Myocyte (in vitro differentiated cells): ENCODE measurements at places on chromosomes 1 and 21. TPM values are rescaled to one million over a fixed set of nuclear protein-coding genes. Genes with fewer than 3 reads are reported as not detected.

DNA sequence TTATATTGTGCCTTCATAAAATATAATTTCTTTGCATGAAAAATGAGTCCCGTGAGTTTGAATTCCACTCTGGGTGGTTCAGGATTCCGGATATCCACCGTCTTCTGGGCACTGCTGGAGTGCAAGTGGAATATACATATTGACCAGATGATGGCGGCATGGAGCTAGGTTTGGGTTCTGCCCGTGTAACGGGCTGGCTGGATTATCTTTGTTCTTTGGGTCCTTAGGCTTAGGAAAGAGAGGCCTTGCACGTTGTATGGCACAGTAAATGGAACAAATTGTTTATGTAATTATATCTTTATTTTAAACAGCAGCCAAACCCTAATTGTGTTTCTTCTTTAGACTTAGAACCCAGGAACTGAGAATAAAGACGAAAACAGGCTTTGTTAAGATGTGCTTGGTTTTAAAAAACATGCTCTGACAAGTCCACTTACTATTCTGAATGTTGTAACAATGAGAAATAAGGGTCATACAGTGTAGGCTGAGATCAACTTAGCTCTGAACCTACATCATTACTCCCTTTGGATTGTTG is 13.5 kb upstream of the ACBD6 start:
- DNase-seq, result peak; percentile 90

DNA sequence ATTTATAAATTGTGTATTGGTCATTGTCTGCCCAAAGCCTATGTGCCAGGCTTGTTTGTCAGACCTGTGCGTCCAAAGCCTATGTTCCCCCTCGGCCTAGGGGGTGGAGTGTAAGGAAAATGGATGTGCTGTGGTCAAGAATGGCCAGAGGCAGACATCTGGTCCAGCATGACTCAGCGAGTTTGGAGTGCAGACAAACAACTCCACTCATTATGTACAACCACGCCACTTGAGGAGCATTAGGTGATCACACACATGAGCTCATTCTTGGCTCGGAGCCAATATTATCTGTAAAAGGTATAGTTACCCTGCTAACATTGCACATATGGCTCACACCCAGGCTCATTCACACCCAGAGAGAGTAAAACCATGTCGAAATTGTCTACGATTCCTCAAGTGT is 1047.6 kb upstream of the ADGRL4 start:
- DNase-seq, result peak; percentile 14

- DNase-seq, result no peak
Measured at GRCh38 chr21:35384375-35384774, 335.3 kb upstream of the RUNX1 start.

GRCh38 chr21:45176141-45176540 is 101.8 kb downstream of the ADARB1 start:
- no peak for DNase-seq

GRCh38 chr1:59452026-59452425 is 155.1 kb downstream of the FGGY start:
- no peak for DNase-seq

DNA sequence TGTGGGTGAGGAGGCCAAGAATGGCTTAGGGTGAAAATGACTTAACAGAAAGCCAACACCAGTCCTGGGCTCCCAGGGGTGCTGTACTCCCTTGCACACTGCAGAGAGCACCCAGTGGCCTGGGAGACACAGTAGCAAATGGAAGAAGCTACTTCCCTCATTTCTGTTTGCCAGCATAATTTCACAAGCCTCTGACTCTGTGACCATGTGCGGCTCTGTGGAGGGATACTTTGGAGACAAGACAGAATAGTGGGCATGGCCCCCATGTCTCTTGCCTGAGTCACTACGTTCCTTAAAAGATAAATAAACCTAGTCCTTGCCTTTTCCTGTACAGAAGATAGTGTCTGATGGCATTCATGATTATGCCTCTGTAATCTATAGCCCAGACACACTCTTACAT is 38.1 kb downstream of the TRIM62 start:
- DNase-seq, result no peak

GRCh38 chr1:225879521-225880221 is 2.5 kb downstream of the TMEM63A start:
- DNase-seq, result no peak

IL22RA1 gene
- total RNA-seq, result not detected in 2 replicates

GRCh38 chr1:98709906-98710305 is 48.4 kb downstream of the SNX7 start:
- no peak for DNase-seq

- no peak for DNase-seq
Measured at GRCh38 chr1:61642475-61643232, 82.3 kb downstream of the TM2D1 start.

GRCh38 chr1:119081267-119081666 is 59.2 kb downstream of the WARS2 start:
- no peak for DNase-seq

DNA sequence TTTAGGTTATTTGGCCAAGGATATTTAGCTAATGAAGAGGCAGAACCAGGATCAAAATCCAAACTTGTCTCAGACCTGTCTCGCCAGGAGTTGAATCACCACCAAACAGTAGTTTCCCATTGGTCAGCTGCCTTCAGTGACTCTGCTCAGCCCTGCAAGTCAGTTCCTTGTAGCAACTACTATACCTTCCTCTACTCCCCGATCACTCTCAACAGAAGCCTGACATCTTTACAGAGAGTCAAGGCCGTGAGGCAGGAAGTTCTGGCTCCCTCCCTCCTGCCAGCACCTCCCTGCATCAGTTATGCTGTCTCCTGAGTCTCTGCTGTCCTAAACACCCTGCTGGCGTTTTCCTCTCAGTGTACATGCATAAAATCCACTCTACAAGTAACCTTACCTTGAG is 13.2 kb downstream of the PSMD4 start:
- no peak for DNase-seq

DNA sequence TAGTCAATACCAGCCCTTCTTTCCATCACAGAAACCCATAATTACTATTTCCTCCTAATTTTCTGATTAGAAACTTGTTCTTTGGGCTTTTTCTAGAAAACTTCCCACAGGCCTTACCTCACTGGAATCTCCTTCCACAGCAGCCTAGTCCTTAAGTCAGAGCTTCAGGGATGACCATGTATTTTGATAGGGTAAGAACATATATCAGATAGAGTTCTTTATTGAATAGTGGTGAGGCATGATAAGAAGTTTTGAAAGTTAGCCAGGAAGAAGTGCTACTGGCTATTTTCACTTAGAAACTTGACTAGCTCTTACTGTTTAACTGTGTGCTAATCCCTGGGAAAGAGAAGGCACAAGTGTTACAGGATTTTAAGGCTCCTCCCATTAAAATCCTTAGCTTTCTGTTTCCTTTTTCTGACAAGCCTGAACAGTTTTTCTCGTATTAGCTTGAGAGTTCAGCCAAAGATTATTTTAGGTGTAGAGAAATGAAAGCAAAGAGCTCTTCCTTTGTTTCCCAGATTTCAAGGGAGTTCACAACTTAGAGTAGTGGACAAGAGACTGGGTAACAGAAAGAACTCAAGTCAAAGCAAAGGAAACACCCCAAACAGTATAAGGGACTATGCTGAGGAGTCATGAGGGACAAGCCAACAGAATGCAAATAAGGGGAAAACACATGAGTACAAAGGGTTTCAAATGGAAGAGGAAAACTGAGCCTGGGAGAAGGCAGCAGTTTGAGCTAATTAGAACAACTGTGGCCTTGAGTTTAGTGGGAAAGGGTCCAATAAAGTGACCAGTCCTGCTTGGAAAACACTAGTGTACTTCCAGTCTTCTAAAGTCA is 37.2 kb upstream of the AIM2 start:
- peak; percentile 15 for DNase-seq

DNA sequence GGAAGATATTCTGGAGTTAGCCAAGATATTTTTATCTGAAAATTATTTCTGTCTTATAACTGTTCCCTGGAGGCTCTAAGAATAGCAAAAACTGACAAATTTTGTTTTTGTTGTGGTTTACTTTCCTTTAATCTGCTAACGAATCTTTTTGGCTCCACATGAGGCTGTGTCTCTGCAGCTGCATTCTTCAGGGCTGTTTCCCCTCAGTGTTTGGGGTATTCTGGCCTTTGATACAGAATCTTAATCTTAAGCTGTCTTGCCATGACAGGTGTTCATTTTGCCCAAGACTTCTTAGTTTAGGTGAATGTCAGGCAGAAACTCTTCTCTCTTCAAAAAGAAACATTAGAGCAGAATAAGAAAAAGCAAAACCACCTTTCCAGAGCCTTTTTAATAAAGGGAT is 83.8 kb downstream of the GABPA start:
- DNase-seq, result no peak

GRCh38 chr1:18241891-18242290 is 134.3 kb downstream of the IGSF21 start:
- no peak for DNase-seq

CHIA gene
- total RNA-seq, result not detected in 2 replicates

CACNA1S gene
- 57.2 and 58.9 TPM in 2 replicates for total RNA-seq

SDE2 gene
- total RNA-seq, result 29.2 and 31.0 TPM in 2 replicates

LRRC53 gene
- 0.10 and 0.11 TPM in 2 replicates for total RNA-seq

SPTA1 gene
- not detected in 2 replicates for total RNA-seq

DNA sequence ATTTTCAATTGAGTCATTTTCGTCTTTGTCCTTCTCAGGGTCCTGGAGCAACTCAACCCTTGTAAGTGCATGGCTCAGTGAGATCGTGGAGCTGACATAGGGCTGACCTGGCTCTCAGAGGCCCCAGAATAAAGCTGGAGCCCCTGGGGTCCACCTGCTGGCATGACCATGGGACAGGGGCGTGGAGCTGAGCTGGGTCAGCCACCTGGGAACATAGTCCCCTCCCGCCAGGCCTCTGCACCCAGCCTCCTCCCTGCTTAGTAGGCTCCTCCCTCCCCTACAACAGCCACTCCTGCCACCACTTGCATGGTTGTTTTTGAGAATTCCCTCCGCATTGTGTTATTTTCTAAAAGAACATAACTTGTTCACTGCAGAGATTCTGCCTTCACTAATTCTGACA is 3.1 kb upstream of the RIPK4 start:
- no peak for DNase-seq

- DNase-seq, result no peak
Measured at GRCh38 chr1:113809670-113810602, 2.3 kb downstream of the RSBN1 start.

- no peak for DNase-seq
Measured at GRCh38 chr1:113983826-113984225, 4.6 kb downstream of the OLFML3 start.

DNA sequence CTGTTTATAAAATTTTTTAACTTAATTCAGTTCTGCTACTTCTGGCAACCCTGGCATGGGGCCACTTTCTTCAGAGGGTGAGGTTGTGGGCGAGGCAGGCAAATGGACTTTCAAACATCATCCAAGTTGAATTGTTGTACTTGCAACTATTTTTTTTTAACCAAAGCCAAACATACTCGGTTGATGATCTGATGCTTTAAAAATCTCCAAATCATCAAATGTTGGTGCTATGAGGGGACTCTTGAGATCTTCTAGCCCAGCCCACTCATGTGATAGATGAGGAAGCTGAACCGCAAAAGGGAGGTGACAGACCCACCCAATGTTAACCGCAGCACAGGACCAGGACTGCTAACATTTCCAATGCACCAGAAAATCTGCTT is 6.7 kb downstream of the SLC1A7 start:
- peak; percentile 89 for DNase-seq

DNA sequence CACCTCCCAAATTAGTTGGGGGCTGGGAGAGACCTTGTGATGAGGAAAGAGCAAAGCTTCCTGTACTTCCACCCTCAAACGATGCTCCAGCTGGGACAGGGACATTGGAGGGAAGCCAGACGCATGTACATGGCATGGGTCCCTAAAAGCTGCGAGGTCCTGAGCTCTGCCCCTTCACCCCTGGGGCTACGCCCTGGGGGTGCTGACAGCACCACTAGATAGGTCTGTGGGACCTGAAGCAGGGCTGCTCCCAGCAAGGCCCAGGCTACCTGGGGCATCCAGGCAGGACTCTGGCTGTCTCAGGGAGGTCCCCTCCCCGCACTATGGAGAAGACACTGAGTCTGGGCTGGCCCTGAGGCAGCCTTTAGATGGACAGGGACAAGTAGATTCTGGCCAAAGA is 83.4 kb downstream of the DMRTB1 start:
- DNase-seq, result no peak

DNA sequence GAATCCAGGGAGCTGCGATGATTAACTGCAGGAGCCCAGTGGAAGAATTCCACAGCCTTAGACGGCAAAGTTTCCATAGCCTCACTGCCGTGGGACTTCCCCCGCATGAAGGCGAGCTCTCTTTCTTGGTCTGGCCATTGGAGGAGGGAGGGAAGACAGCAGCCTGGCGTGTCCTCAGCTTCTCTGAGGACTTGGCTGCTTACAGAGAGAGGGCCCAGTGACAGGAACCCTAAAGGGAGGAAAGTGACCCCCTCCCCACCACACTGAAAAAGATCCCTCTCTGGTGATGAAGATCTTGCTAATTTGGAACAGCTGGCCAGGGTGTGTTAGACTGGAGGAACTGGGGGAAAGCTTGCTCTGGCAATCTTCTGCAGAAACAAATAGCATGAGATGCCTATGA is 41.0 kb downstream of the ATP2B4 start:
- no peak for DNase-seq

- peak; percentile 79 for DNase-seq
Measured at GRCh38 chr1:226809785-226810571, 60.4 kb upstream of the PSEN2 start.

- DNase-seq, result no peak
Measured at GRCh38 chr1:208069908-208070307, 159.0 kb upstream of the CD34 start.

SPRR3 gene
- total RNA-seq, result not detected in 2 replicates

HCRTR1 gene
- not detected in 2 replicates for total RNA-seq

DNA sequence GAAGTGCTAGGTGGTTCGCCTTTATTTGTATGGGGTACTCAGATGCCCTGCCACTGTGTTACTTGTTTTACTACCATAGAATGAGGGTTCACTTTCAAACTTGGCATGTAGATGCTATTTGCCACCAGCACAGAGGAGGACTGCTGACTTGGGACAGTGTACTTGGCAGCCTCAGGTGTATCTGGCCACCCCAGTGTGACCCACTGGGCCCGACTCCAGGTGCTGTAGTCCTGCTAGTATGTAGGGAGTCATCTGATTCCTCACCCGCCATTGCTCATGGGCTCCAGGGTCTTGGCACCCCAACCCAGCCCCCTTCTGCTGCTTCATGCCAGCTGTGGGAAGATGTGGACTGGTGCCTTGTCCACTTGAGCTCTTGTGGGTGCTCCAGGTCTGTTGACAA is 40.0 kb downstream of the ZNF678 start:
- DNase-seq, result no peak

INPP5B gene
- 15.7 and 16.8 TPM in 2 replicates for total RNA-seq

TESK2 gene
- total RNA-seq, result 1.1 and 1.7 TPM in 2 replicates

DNA sequence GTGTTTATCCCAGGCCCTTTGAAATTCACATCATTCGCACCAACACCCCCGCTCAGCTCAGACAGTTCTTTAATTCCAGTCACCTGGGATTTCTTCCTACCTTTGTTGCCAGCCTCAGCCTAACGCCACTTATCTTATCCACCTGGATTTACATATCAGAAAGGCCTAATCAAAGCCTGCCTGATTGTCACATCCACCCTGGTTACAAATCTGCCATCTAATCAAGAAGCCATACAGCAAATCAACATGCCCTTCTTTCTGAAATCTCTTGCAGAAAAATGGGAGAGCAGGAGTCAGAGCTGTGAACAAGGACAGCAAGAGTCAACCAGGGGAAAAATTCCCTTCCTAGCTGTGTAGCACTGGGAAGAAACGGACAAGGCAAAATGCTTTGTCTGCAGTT is 173.2 kb upstream of the DAB1 start:
- DNase-seq, result no peak
